ENCODE measurements at places on chromosomes 3 and 15.
A peak's percentile ranks its signal among the peaks of the same experiment; 100 is the strongest.

GRCh38 chr3:37907906-37908305, 46.2 kb downstream of the CTDSPL start:
- DNase-seq, result no peak

DNA sequence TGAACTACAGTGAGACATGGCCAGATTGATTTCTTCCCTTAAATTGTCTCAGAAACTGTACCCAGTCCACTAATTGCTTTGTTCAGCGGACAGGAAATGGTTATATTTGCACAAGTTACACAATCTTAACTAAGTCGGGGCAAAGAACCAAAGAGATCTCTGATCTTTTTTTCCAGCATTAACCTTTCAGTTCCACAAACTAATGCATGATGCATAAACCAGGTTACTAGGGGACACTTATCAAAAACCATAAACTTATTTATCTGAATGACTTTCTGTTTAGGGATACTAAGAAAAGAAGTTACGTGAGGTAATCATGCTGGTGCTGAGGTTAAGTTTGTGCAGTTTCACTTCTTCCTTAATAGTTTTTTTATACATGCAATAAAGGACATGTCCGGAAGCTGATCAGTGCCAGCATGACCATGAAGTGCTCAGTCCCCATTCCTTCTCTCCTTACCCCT, 22.4 kb downstream of the FNDC3B start:
- DNase-seq, result peak; percentile 44

DNA sequence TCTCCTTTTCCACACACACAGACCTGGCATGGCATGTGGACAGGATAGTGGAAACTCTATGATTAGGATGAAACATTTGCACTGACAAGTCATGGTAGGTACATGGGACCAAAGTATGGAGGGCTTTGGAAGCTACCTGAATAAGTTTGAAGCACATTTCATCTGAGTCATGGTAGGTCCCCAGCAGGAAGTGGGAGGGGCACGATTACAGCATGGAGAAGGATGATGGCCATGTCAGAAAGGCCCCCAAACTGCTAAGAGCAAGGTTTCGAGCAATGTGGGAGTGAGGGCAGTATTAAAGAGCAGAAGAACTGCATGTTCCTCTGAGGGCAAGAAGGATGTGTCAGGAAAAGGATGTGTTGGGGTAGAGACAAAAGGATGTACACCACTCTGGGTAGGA, 51.5 kb upstream of the CSTA start:
- no peak for DNase-seq

DNA sequence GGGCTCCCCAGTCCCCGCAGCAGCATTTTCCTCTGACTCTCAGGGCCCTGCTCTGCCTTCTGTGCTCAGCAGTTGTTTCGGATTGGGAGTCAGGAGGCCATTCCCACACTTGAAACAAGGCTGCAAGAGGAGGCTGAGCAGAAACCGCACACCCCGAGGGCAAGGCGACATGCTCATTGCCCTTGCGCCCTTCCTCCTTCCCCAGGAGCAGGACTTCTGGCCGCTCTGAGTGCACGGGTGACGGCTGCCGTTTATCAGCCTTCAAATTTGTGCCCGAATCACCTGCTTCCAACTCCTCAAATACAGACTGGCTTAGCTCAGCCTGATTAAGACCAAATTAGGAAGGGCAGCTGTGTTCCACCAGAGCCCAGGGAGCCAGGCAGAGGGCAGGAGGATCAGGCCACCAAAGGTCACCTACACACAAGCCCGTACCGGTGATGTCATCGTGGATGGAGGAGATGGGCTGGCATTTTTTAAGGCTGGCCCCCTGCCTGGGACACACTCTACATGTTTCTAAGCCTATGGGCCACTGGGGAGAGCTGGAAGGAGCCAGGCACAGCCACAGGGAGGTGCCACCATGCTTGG, 38.1 kb downstream of the TM2D3 start:
- no peak for DNase-seq

DNA sequence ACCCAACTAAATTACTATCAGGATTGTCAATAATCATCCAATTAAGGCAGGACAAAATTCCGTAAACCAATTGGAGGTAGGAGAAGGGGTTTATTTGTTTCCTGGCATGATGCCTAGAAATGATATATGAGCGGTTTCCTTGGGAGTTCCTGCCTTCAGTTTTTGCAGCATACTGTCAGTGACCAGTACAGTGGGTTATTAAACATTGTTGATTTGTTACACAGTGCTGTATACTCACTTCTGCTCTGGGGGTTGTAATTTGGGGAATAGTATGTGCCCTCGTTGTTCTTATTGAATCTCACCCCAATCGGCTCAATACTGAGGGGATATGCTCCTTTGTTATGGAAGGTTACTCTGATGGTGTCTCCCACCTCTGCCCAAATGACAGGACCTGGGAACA, 22.2 kb downstream of the CP start:
- peak; percentile 51 for DNase-seq

DNA sequence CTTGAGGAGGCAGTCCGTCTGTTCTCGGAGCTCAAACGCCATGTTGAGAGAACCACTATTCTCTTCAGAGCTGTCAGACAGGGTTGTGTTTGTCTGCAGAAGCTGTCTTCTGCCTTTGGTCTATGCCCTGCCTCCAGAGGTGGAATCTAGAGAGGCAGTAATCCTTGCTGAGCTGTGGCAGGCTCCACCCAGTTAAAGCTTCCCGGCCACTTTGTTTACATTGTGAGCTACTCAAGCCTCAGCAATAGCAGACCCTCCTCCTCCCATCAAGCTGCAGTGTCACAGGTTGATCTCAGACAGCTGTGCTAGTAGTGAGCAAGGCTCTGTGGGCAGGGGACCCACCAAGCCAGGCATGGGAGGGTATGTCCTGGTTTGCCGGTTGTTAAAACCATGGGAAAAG, 8.9 kb downstream of the OR5AC2 start:
- no peak for DNase-seq

DNA sequence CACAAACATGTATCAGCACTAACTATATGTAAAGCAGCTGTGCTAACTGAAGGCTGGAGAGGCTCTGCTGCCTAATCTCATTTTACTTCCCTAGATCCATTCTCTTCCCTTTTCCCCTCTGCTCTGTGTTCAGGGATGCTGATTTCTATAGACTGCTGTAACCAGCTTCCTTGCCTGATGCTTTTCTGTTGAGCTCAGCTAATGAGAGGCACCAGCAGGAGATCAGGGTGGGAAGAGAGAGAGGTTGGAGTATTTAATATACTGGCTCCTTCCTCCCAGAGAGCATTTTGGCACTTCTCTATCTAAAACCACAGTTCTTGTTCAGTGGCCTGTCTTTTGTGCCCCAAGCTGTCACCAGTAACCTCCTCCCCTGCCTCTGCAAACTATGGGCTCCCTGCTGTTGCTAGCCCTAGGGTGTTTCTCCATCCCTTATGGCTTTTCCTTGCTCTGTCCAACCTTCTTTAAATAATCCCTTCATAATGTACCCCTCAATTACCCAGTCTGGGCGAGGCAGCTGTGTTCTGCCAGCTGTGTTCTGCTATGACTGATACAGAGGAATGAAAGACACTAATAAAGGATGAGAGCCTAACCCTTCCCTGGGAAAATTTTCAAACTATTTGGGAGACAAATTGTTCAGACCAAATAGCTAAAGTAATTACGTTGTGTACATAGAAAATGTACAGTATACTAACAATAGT, 69.5 kb downstream of the CADPS start:
- DNase-seq, result no peak

- DNase-seq, result no peak
Observed at GRCh38 chr3:50146316-50146901, 8.7 kb upstream of the SEMA3F start.

DNA sequence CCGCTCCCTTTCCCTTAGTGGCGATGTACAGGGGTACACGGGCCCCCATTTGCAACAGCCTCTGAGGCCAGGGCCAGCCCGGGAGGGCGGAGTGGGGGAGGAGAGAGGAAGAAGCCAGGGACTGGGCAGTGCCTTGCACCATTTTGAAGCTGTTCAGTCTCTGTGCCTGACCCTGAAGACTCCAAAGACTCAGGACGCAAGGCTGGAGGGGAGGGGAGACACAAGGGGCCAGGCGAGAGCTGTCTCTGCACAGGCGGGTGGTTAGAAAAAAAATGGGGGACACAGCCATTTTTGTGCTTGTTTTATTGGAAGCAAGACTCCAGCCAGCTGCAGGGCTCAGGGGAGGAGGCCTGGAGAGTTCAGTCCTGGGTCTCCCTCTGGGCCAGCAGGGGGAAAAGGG, 1.6 kb downstream of the RPP25 start:
- no peak for DNase-seq

All from glomerular endothelial cell (primary cell).